ENCODE measurements at places on chromosomes 7 and 10. TPM values are rescaled to one million over a fixed set of nuclear protein-coding genes. Genes with fewer than 3 reads are reported as not detected.

DNA sequence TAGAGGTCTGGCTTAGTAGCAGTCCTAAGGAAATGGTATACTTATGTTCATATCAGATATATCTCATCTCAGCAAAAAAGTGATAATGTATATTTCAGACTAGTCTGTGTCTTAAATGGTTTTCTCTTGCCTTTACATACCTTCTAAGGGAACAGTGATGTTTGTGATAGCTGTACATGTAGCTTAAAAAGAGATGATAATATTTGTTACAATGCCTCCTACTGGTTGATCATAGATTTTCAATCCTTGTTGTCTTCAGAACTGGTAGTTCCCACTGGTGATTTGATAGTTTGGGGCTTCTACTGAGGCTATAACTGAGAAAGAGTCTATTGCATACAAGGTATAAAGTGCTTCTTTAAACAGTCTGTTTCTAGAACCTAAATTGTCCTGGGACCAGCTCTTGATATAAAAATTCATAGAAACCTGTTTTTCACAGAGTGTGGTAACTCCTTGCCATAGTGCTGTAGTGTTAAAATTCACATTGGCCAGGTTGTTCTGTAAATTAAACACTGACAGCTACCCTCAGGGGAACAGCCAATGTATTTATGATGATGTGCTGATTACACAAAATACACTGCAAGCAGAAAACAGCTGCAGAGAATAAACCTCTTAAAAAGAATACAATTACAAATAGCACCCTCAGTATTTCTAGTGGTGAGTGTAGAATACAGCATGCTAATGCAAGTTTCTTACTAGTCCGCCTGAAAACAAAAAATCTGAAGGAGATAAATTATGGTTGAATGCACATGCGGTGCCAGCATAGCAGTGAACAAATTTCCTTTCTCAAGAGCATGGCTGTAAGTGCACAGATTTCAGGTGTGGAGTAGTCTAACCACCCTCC, 90.3 kb downstream of the BTRC start:
- no peak for DNase-seq

GRCh38 chr10:100876585-100877460, 35.9 kb upstream of the SLF2 start:
- no peak for DNase-seq

DNA sequence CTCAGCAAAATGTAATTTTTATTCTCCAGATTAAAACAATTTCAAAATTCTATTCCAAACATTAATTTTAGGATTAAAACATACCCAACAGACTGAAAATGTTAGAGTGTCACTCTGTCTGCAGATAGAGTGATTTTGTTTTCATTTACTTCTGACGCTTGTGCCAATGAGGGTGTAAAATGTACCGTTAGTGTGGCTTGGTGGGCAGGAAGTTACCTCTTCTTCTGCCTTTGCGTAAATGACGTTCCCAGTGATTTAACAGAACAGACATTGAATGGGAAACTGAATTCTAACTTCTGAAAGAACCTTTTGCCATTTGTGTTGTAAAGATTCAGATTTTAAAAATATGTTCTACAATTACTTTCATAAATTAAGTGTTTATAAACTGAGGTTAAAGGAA, 47.0 kb upstream of the DRGX start:
- no peak for DNase-seq

- no peak for DNase-seq
Measured at GRCh38 chr7:38453168-38453567, 178.0 kb downstream of the AMPH start.

GRCh38 chr10:48580236-48580635, 24.6 kb downstream of the ARHGAP22 start:
- DNase-seq, result no peak

- DNase-seq, result no peak
Measured at GRCh38 chr7:80807166-80807900, 111.5 kb downstream of the SEMA3C start.

Gene FAM20C
- total RNA-seq, result 16.0 TPM

Gene STAM
- 28.6 TPM for total RNA-seq

Gene KLF14
- under 0.01 TPM for total RNA-seq

GRCh38 chr7:30285067-30285535, 704 bp downstream of the ZNRF2 start:
- no peak for DNase-seq

DNA sequence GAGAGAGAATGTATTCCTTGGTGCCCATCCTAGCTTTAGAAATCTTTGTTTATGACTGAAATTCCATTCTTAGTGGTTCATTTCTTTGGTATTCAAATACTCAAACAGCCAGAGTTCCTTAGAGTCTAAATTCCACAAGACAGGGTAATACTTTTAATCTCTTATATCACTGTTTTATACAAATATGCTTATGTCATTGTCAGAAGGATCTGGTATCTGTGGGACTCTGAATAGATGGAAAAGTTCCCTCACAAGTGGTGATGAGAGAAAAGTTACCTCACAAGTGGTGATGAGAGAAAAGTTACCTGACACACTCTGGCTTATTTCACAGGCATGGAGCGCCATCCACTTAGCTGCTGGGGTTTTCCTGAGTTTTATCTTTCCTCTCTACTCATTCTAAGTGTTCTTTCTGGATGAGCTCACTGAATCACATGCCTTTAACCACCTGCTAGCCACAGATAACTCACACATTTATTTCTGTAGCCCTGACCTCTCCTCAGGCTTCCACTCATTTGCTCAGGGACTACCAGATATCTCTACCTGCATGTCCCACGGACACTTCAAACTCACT, 784.0 kb downstream of the SUGCT start:
- DNase-seq, result no peak

DNA sequence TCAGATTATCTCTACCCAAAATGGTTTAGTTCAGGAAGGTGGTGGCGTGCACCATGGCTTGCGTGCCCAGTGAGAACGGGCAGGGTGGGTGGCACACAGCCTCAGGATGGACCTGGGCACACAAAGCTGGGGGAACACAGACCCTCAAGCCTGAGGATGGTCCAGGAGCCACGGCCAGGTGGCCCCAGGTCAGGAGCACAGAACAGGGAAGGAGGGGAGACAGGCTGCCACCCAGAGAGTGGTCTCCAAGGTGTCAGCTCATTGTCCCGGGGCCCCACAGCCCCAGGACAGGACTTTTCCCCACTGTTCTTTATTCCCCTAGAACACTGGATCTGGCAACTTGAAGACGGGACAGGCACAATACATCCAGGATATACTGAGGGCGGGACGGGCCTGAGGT, 75.6 kb upstream of the MGMT start:
- DNase-seq, result no peak

All from esophagus squamous epithelium (tissue), 5 donors.